Esophagus squamous epithelium (tissue), 5 donors: ENCODE measurements at places on chromosomes 3 and 15. TPM values are rescaled to one million over a fixed set of nuclear protein-coding genes. Genes with fewer than 3 reads are reported as not detected.

Gene AADAC
- 1.7 TPM for total RNA-seq

Gene WDR82
- total RNA-seq, result 57.6 TPM

Gene IGSF10
- 10.7 TPM for total RNA-seq

Gene TRIM71
- total RNA-seq, result not detected

Gene FBXO40
- not detected for total RNA-seq

- DNase-seq, result no peak
Observed at GRCh38 chr3:197224034-197224444, 74.4 kb downstream of the DLG1 start.

DNA sequence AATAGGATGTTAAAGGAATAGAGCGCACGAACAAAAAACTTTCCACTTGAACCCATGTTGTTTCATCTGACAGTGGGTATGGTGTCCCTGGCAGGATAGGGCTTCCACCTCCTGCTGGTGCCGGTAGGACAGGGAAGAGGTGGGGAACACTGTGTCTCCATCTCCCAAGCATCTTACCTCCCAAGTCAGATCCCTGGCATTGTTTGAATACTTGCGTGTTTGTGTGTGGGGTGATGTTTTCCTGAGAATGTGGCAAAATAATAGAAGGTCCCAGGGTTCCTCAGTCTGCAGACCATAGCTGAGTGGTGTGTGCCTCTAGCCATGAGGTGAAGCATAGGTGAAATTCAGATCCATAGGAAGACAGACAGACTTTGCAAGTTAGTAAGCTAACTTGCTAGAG lies 119.4 kb downstream of the IGF1R start:
- DNase-seq, result no peak

- no peak for DNase-seq
Observed at GRCh38 chr3:118527514-118528044, 507.1 kb downstream of the IGSF11 start.

DNA sequence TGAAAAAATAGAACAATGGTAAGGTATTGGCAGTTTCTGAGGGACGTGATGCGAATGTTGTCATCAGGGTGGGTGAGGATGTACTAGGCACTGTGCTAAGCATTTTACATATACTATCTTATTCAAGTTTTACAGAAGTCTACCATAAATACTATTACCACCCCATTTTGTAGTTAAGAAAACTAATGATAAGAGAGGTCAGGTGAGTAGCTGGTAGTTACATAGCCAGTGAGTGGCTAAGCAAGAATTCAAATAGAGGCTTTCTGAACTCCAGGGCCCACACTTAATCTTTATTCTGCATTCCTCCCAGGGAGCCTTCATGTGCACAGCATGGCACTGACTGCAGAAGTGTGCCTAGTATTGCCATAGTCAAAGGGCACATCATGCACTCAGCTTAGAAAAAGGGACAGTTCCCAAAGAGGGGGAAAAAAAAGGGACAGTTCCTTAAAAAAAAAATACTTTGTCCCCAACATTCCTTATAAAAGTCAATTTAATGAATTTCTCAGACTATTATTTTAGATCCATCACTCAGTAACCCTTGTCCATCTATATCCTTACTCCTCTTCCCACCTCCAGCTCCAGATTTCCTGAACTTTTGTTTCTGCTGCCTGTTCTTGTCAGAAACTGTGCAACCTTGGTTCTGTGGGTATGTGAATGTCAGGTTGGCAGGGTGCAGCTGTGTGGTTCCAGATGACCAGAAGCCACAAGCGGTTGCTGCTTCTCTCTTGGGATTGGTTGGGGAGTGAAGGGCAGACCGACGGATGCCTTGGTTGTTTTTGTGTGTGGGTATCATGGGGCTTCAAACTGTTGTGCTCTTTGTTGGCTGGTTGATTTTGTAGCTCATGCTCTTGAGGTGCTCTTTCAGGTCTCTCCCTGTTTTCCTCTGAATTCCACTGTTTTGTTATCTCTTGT lies 8.3 kb downstream of the MAPKBP1 start:
- DNase-seq, result no peak

GRCh38 chr3:53941184-53941583 lies 49.5 kb upstream of the SELENOK start:
- no peak for DNase-seq

GRCh38 chr3:14716591-14716990 lies 41.6 kb downstream of the C3orf20 start:
- DNase-seq, result no peak

GRCh38 chr3:111373861-111374260 lies 168.1 kb upstream of the CD96 start:
- no peak for DNase-seq

- no peak for DNase-seq
Observed at GRCh38 chr3:172367205-172368105, 80.8 kb downstream of the GHSR start.

- no peak for DNase-seq
Observed at GRCh38 chr3:50523279-50523811, 19.9 kb upstream of the CACNA2D2 start.

- no peak for DNase-seq
Observed at GRCh38 chr3:62777130-62777529, 98.1 kb downstream of the CADPS start.

DNA sequence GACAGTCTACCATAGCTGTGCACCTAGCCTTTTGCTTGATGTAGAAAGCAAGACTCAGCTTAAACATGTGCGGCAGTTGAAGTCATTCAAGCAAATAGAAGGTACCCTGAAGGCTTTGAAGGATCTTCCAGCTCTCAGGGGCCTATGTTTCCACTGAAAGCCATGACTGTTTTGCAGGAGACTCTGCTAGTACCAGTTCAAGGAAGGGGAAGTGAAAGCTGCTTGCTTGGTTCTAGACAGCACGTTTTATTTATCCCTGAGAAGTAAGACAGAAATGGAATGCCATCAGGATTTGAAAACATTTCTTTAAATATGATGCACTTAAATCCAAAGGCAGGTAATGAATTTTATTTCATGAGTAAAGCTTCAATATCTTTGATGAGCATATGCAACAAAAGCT lies 311.4 kb downstream of the PDCD6IP start:
- no peak for DNase-seq

DNA sequence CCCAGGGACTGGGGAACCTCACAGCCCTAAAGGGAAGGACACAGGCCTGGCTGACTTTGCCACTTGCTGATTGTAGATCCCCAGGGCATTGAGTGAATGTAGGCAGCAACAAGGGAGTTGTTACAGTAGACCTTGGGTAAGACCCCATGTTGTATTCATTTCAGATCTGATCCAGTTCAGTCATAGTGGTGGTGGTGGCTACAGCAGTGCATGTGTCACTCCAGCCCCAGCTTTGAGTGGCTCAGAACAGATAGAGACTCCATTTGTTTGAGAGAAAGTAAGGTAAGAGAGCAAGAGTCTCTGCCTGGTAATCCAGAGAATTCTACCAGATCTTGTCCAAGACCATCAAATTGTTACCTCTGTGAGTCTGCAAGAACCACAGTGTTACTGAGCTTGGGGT lies 278.7 kb upstream of the SATB1 start:
- no peak for DNase-seq

DNA sequence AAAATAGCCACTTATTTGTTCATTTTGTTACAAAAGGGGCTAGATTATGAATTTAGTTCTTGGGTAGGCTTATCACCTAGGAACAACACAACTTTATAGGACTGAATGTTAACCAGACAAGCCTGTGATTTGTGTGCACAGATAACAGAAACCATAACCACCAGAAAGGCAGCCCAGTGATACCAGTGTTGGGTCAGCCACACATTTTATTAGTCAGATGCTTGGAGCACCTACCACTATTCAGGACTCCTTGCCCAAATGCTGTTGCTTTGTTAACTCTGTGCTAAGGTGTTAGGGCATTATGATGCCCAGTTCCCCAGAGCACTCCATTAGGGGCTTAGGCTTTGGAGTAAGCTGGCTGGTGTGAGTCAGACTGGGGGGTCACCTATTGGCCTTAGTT lies 22.5 kb downstream of the PLCL2 start:
- no peak for DNase-seq

GRCh38 chr3:172876297-172876696 lies 125.8 kb downstream of the ECT2 start:
- no peak for DNase-seq

GRCh38 chr3:61035573-61035972 lies 215.7 kb downstream of the FHIT start:
- DNase-seq, result no peak
